ENCODE measurements at places on chromosomes 11 and 22.

GRCh38 chr22:42419243-42419881 lies 12.8 kb downstream of the NFAM1 start:
- DNase-seq, result no peak

DNA sequence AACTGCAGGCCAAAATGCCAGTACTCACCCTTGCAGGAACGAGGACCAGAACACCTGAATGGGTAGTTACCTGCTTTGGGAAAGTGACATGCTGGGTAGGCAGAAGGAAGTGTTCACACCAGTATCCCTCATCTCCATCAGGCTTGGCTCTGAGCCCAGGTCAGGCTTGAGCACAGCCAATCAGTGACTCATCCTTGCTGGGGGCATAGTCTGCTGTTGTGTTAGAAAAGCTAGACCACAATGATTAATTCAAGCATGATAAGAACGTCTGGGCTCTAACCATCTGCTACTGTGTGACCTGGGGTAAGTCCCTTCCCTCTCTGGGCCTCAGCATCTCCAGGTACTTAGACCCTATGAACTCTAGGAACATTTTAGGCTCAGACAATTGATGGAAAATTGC lies 450.4 kb downstream of the MIAT start:
- no peak for DNase-seq

GRCh38 chr11:118877487-118878162 lies 6.1 kb upstream of the CXCR5 start:
- no peak for DNase-seq

DNA sequence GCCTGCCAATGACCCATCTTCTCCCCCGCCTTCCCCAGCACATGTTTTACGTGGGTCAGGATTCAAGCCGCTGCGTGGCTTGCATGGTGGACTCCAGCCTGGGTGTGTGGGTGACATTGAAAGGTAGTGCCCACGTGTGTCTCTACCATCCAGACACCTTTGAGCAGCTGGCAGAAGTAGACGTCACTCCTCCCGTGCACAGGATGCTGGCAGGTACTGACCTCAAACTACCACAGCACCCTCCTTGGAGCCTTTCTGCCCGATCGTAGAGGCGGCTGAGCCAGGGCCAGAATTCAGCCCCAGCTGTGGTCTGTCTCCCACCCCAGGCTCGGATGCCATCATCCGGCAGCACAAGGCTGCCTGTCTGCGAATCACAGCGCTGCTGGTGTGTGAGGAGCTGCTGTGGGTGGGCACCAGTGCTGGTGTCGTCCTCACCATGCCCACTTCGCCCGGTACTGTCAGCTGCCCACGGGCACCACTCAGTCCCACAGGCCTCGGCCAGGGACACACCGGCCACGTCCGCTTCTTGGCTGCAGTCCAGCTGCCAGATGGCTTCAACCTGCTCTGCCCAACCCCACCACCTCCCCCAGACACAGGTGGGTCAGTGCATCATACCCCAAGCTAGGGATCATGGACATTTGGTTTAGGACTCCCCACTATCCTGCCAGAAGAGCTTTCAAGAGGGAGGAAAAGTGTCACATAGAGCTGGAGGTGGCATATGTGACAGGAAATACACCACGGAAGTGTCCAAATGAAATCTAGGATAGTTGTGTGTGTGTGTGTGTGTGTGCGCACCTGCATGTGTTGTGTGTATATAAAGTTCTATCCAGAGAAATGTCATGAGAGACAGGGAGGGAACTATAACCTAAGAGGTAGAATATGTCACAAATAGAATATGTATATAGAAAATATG lies 10.6 kb upstream of the RELT start:
- no peak for DNase-seq

DNA sequence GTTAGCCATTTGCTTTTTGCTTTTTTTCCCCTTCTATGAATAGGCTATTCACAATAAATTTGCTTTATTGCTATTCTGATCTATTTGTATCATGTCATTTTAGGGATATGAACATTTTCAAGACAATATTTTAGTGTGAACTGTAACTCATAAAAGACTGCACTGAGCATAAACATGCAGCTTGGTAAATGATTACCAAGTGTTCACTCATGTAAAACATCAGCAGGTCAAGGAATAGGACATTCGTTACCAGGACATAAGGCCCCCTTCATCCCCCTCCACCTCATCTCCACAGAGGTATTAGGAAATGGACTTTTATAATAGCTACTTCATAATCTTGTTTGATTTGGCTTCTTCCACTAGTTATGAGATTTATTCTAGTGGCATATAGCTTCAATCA lies 12.4 kb downstream of the NLRP14 start:
- DNase-seq, result no peak

DNA sequence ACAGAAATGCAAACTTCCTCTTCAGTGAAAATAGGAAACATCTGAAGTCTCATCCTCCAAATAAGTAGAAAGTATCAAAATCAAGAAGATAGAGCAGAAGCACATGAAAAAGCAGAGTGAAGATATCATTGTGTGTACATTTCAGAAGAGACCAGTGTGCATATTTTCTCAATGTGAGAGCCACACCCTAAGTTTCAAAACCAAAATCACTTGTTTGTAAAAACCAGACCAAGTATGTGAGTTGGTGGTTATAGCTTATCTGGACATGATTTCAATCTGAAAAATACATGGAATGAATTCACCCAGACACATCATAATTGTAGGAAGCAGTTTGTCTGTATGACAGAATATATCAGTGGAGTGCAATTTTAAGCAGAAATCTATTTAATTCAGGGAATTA lies 536.0 kb downstream of the JRKL start:
- no peak for DNase-seq

- no peak for DNase-seq
Observed at GRCh38 chr22:50456466-50457234, 18.2 kb downstream of the SBF1 start.

DNA sequence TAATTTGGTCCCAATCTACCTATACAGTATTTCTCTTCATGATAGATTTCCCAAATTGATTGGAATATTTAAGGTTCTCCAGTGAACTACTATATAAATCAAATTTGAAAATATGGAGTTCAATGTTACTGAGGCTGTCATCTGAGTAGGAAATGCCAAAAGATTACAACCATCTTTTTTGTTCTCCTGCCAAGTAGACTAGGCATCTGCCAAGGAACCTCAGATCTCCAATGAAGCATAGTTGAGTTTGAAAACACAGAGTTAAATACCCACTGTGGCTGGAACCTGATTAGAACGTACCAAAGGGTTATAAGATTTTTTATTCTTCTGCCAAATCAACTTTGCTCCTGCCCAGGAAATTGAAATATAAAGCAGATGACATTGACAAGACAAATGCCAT lies 330.9 kb downstream of the CNTN5 start:
- no peak for DNase-seq

DNA sequence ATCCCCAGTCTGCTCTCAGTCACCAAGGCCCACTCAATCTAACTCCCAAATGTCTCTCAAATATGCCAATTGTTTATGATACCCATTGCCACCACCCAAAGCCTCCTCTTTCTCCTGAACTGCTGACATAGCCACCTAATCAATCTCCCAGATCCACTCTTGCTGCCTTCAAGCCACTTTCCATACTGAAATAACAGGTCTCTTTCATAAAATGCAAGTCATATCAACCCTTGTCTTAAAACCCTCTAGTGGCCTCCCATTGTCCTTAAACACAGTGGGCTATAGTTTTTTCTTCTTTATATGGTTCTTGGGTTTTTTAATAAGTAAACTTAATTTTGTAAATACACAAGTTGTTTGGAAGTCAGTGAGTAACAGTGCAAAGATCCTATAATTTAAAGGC lies 155.2 kb upstream of the ZC3H12C start:
- no peak for DNase-seq

DNA sequence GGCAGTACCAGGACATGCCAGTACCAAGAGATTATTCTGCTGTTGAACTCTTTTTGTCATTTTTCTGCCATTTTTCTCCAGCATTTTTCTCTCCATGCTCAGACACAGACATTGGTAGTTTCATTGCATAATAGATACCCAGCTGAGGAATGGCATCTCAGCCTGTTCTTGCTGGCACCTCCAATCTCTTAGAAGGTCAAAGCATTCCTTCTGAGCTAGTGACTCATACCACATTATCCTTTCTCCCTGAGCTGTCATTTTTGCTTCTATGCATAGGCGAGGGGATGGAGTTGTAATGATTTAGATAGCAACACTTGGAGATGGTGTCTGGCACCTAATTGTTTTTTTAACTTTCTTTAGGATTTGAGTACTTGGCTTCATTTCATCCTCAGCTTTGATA lies 321.1 kb downstream of the NELL1 start:
- DNase-seq, result no peak

DNA sequence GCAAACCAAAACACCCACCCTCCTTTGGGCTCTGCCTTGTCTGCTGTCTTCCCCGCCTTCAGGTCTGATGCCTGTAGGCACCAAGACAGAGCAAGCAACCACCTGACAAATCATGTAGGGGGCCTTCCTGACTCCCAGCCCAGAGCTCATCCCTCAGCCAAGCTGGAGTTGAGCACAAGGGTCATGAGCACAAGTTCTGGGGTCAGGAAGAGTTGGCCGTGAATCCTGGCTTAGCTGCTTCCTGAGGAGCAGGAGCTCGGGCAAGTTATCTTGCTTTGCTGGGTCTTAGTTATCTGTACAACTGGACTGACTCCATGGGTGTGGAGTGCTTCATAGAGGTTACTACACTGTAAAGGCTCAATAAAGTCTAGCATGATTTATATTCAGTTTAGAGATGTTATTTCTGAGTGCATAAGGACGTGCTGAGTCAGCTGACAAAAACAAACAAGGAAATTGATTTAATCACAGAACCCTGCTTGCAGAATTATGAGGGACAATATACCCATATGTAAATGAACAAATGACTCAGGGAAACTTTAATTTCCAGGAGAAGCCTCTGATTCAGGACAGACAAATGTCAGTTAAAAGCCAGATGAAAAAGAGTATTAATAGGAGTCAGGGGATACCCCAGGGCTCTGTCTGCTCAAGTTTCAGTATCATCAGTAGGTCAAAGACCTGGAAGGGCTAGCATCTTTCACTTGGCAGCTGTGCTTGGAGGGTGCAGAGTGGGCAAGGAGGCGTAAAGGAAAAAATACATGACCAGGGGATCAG lies 15.0 kb upstream of the APOA1 start:
- DNase-seq, result no peak

DNA sequence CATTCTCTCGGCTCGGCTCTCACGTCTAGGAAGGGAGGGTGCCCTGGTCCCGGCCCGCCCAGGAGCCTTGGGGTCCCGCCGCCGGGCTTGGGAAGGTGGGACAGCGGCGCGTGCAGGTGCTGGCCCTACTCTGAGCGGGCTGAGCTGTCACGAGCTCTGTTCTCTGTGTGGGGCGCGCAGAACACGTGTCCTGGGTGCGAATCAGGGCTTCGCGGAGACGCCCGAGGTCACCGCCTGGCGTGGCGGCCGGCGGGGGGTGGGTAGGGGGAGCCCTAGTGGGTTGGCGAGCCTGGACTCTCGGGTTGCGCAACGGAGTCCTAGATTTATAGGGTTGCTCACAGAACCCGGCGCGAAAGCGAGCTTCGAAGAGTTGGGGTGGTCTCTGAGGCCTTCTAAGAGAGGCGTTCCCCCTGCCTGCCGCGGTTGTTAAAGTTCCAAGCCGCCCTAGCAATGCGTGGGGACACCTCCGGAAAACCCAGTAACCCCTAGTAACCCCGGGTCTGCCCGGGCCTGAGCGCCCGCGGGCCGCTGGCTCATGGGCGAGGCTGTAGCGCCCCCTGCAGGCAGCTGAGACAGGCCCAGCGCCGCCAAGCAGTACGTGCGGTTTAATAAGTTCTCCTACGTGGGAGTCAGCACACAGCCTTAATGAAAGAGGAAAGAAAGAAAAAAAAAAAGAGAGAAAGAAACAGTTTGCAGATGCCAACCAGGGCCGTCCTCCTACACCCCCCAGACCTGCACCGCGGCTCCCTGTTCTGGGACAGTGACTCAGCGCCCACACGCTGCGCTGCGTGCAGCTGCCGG lies 2.7 kb downstream of the ADM start:
- DNase-seq, result peak; percentile 75

DNA sequence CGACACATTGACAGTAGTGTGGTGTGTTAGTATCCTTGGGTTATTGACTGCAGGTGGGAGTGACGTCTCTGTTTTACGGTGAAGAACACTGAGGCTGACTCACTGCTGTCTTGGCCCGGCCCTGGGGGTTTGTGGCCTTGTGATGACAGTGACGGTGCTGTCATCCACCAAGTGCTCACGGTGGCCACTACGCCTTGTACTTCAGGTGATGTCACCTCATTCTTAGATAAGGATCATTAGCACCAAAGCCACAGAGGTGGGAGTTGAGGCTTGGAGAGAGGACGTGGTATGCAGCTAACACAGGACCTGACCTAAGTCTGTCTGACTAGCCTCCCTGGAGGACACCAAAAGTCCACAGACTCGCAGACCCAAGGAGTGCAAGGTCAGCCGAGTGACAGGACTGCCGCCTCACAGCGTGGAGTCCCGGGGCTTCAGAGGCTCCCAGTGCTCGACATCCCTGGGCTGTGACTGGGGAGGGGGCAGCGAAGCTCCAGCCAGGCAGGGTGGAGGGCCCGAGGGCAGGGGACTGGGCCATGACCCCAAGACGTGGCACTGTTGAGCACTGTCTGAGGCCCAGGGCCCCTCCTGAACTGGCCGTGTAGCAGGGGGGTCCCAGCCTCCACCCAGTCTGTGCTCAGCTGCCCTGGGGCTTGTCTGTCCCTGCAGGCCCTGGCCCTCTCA lies 56.5 kb downstream of the NAT10 start:
- DNase-seq, result no peak

GRCh38 chr11:103295704-103296103 lies 186.5 kb downstream of the DYNC2H1 start:
- DNase-seq, result no peak

DNA sequence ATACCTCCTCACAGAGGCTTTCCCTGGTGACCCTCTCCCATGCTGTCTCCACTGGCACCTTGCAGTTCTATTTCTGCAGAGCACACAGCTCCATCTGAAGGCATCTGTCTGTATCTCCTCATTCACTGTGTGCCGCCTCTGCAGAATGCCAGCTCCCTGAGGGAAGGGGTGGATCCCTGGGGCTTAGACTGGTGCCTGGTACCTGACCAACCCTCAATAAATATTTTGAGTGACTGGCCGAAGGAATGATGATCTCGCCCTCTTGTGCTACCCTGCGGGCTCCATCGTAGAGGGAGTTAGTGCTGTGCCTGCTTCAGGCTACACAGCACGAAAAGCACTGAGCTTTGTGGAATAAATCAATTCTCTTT lies 1.6 kb downstream of the CBX7 start:
- no peak for DNase-seq

- DNase-seq, result no peak
Observed at GRCh38 chr11:34599406-34599945, 21.4 kb upstream of the EHF start.

GRCh38 chr22:48333323-48333763 lies 1494.3 kb downstream of the BRD1 start:
- DNase-seq, result no peak

DNA sequence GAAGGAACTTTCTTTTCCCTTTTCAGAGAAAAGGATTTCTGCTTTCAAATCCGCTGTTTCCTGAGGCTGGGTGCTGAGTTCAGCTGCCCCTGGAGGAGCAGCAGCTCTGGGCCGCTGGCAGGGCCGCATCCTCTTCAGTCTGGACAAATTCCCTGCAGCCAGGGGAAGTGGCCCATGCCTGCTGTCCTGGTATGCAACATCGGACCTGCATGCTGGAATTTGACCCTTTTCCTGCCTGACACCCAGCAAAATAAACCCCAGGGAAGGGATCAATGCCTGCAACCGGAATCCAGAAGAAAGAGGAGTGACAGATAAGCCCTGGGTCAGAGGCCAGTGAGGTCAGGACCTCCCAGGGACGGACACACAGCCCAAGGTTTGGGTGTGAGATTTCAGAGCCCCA lies 54.1 kb upstream of the LINC01488 start:
- DNase-seq, result no peak

GRCh38 chr11:92707665-92708064 lies 261.8 kb upstream of the MTNR1B start:
- no peak for DNase-seq

GRCh38 chr11:130208241-130209127 lies 48.9 kb downstream of the ST14 start:
- no peak for DNase-seq
